ENCODE measurements at places on chromosomes 1 and 21.

DNA sequence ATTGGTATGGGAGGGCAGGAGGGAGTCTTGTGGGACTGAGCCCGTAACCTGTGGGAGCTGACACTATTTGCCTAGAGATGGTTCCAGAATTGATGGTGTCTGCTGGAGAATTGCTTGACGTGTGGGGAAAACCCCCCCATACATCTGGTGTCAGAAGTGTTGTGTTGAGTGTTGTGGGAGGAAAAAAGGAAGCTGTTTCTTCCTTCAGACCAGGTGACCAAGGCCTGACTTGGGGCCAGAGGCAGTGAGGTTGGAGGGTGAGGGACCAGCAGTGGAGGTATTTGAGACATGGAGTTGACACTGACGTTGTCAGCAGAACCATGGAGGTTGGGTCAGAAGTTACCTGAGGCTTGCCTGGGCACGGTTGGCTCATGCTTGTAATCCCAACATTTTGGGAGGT is 8.3 kb downstream of the SHISAL2A start:
- H3K4me1 ChIP-seq, result peaks cover 47% of the 10 kb centered on the region
- peak overlapping the region; percentile 88 for H3K27ac ChIP-seq
- H3K4me3 ChIP-seq, result no peak overlapping the region

DNA sequence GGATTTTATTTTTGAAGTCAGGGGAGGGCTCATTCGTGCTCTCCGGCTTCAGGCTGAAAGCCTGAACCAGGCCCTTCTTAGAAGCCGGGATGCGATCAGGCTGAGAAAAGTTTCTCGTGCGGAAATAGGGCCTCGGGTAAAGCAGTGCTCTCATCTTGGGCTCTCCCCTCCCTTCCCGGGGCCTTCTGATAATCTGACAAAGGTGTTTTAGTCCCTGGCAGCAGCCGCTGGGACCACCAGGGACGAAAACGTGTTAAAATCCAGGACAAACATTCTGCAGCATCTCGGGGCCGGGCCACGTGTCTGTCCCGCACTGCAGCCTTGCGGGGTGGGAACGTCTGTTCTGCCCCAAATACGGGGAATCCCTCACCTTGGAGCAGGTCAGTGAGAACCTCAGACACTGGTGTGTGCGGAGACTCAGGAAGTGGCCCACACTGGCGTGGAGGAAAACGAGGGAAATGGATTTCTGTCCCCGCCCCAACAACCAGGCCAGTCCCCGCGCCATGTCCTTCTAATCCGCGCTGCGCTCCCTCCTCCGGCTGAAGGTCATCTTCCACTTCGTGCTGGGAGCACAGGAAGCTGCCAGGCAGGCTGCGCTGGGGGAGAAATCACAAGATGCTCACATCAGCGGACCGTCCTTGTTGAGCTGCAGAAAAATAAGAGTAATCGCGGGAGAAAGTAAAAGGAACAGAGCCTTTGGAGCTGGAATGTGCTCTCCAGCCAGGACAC is 16.6 kb upstream of the AJAP1 start:
- H3K4me3 ChIP-seq, result no peak overlapping the region
- H3K36me3 ChIP-seq, result no peaks in the 10 kb centered on the region
- no peak overlapping the region for H3K27ac ChIP-seq
- DNase-seq, result no peak

GRCh38 chr21:42049578-42050430 is 21.3 kb upstream of the UMODL1 start:
- H3K4me3 ChIP-seq, result no peak overlapping the region
- DNase-seq, result no peak
- H3K27ac ChIP-seq, result no peak overlapping the region
- H3K36me3 ChIP-seq, result no peaks in the 10 kb centered on the region

- DNase-seq, result peak; percentile 51
- H3K4me1 ChIP-seq, result peaks cover 49% of the 10 kb centered on the region
- H3K36me3 ChIP-seq, result peaks cover 15% of the 10 kb centered on the region
- H3K4me3 ChIP-seq, result peak overlapping the region; percentile 98
- H3K27ac ChIP-seq, result peak overlapping the region; percentile 96
- H3K27me3 ChIP-seq, result no peaks in the 10 kb centered on the region
Observed at GRCh38 chr1:226738421-226738994, 574 bp downstream of the ITPKB start.

DNA sequence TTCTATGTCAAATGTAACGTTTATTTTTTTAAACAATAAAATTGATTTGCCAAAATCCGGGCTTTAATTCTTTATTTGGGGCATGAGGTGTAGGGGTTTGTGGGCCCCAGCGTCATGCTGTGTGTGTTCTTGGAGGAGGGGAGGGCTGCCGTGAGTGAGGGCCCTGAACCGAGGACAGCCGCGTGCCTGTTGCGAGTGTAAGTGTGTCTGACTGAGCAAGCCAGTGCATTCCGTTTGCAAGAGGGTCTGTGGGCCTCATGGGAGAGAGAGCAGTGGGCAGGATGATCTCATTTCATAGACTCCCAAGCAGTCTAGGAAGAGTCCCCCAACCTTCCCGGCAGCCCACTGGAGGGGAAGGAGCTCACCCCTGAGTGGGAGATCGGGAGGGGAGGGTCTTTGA is 21.4 kb upstream of the SPSB1 start:
- H3K27me3 ChIP-seq, result no peaks in the 10 kb centered on the region
- no peak overlapping the region for H3K4me3 ChIP-seq
- no peak overlapping the region for H3K27ac ChIP-seq
- DNase-seq, result no peak
- H3K4me1 ChIP-seq, result peaks cover 19% of the 10 kb centered on the region
- H3K36me3 ChIP-seq, result no peaks in the 10 kb centered on the region

- no peak overlapping the region for H3K27ac ChIP-seq
- H3K27me3 ChIP-seq, result no peaks in the 10 kb centered on the region
- H3K36me3 ChIP-seq, result no peaks in the 10 kb centered on the region
- peaks cover 20% of the 10 kb centered on the region for H3K4me1 ChIP-seq
- H3K4me3 ChIP-seq, result no peak overlapping the region
Observed at GRCh38 chr1:116495535-116495934, 75.3 kb downstream of the CD58 start.

- H3K36me3 ChIP-seq, result no peaks in the 10 kb centered on the region
- no peaks in the 10 kb centered on the region for H3K4me1 ChIP-seq
- DNase-seq, result no peak
- no peak overlapping the region for H3K4me3 ChIP-seq
- H3K27ac ChIP-seq, result no peak overlapping the region
Observed at GRCh38 chr1:169443923-169444322, 16.6 kb upstream of the CCDC181 start.

GRCh38 chr1:225710804-225711203 is 57.9 kb upstream of the ENAH start:
- no peak for DNase-seq
- H3K27ac ChIP-seq, result no peak overlapping the region
- H3K27me3 ChIP-seq, result no peaks in the 10 kb centered on the region
- no peaks in the 10 kb centered on the region for H3K36me3 ChIP-seq
- no peak overlapping the region for H3K4me3 ChIP-seq
- H3K4me1 ChIP-seq, result no peaks in the 10 kb centered on the region

GRCh38 chr1:3032371-3033039 is 11.2 kb downstream of the ACTRT2 start:
- no peak for DNase-seq
- peaks cover 12% of the 10 kb centered on the region for H3K4me1 ChIP-seq
- no peaks in the 10 kb centered on the region for H3K27me3 ChIP-seq
- H3K4me3 ChIP-seq, result no peak overlapping the region

GRCh38 chr1:96771847-96772246 is 50.3 kb downstream of the PTBP2 start:
- peaks cover 30% of the 10 kb centered on the region for H3K36me3 ChIP-seq
- no peaks in the 10 kb centered on the region for H3K4me1 ChIP-seq
- no peak for DNase-seq

DNA sequence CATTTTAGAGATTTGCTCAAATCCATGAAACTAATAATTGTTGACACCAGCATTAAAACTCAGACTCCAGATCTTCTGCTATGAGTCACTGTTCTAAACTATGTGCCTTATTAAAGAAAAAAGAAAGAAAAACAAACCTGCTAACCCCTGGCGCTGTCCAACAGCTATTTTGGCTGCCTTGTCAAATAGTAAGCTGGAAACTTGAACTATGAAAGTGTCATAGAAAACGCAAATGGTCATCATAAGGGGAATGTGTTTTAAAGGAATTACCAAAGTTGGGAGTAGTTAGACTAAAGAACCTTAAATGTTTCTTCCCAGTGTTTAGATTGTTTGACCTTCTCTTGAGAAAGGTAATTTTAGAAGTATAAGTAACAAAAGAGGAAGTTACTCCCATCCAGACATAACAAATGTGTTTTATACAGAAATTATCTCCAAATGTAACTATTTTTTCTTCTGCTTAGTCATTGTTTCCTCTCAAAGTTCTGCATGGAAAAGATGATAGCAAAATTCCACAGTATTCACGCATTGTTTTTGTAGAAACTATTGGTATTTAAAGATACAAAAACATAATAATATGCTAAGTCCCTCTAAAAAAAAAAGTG is 272.4 kb downstream of the TPR start:
- no peak overlapping the region for H3K27ac ChIP-seq
- H3K4me3 ChIP-seq, result no peak overlapping the region
- H3K4me1 ChIP-seq, result no peaks in the 10 kb centered on the region
- no peaks in the 10 kb centered on the region for H3K36me3 ChIP-seq

DNA sequence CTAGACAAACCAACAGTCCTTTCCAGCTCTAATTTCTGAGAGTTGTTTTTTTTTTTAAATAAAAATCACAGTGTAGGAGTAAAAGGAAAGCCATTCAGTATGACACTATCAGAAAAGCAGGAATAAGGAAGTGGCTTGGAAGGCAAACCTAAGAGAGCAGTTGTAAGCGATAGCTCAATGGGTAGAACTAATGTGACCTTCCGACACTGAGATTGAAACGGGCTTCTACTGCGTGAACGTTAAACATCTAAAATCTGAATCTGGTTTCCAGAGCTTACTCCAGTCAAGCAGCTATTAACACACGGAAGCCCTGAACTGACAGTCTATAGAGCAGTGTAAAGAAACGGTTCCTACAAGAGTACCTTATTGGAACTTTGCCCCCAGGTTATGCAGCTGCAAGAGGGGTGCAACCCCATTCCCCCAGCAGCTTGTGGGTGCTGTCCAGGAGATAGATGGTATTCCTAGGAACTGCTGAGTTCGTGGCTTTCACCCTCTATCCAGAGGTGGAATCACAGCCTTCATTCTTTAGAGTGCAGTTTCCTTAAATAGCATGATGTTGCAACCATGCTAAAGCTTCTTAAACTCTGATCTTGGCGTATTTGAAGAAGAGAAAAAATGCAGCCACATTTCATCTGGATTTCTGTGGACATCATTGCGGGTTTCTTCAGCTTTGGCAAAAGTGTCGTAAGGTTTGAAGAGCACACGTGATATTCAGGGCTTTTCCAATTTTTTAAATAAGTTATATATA is 3.3 kb upstream of the IRF2BP2 start:
- no peak for DNase-seq
- peaks cover 4% of the 10 kb centered on the region for H3K27me3 ChIP-seq
- H3K4me3 ChIP-seq, result peak overlapping the region; percentile 92
- peak overlapping the region; percentile 99 for H3K27ac ChIP-seq
- H3K4me1 ChIP-seq, result peaks cover 35% of the 10 kb centered on the region

Measured in activated naive CD8-positive, alpha-beta T cell treated with anti-CD3 and anti-CD28 coated beads, Interleukin-2, amount 50 U/mL, for 24 hours (primary cell).